ENCODE measurements at places on chromosomes 2 and 18. TPM values are rescaled to one million over a fixed set of nuclear protein-coding genes. Genes with fewer than 3 reads are reported as not detected.

FASTKD1 gene
- total RNA-seq: 40.0 TPM

C2orf80 gene
- not detected for total RNA-seq

IL36G gene
- not detected for total RNA-seq

LRRC30 gene
- total RNA-seq: not detected

ANKRD30BL gene
- not detected for total RNA-seq

ARHGEF4 gene
- total RNA-seq: not detected

BARD1 gene
- total RNA-seq: 38.8 TPM

BUB1 gene
- total RNA-seq: 118 TPM

APCDD1 gene
- not detected for total RNA-seq

NMUR1 gene
- total RNA-seq: not detected

CRYBA2 gene
- total RNA-seq: not detected

GAREM1 gene
- total RNA-seq: 5.1 TPM

RAB17 gene
- 3.6 TPM for total RNA-seq

DAPL1 gene
- not detected for total RNA-seq

CCDC68 gene
- not detected for total RNA-seq

IMP4 gene
- 74.0 TPM for total RNA-seq

MBD1 gene
- 42.0 TPM for total RNA-seq

RBM43 gene
- total RNA-seq: 1.2 TPM

HYCC2 gene
- 6.6 TPM for total RNA-seq

DYNAP gene
- not detected for total RNA-seq

PDE11A gene
- 0.43 TPM for total RNA-seq

OR6B2 gene
- not detected for total RNA-seq

IL1RL2 gene
- not detected for total RNA-seq

C2orf66 gene
- total RNA-seq: 0.08 TPM

TLX2 gene
- not detected for total RNA-seq

PUS10 gene
- total RNA-seq: 8.9 TPM

COL6A3 gene
- 0.04 TPM for total RNA-seq

SP140 gene
- 0.12 TPM for total RNA-seq

AQP12A gene
- total RNA-seq: not detected

RTP5 gene
- total RNA-seq: not detected

TDRD15 gene
- total RNA-seq: 0.02 TPM

CXCR4 gene
- 164 TPM for total RNA-seq

GLI2 gene
- 18.4 TPM for total RNA-seq

ESPNL gene
- 2.6 TPM for total RNA-seq

SERPINB2 gene
- total RNA-seq: not detected

OLA1 gene
- total RNA-seq: 213 TPM

GPAT2 gene
- 0.08 TPM for total RNA-seq

ZNF532 gene
- 27.7 TPM for total RNA-seq

Data from SJCRH30 (cell line).